GM23338 (cell line): ENCODE measurements at places on chromosomes 4 and X. TPM values are rescaled to one million over a fixed set of nuclear protein-coding genes. Genes with fewer than 3 reads are reported as not detected.
A peak's percentile ranks its signal among the peaks of the same experiment; 100 is the strongest.

DNA sequence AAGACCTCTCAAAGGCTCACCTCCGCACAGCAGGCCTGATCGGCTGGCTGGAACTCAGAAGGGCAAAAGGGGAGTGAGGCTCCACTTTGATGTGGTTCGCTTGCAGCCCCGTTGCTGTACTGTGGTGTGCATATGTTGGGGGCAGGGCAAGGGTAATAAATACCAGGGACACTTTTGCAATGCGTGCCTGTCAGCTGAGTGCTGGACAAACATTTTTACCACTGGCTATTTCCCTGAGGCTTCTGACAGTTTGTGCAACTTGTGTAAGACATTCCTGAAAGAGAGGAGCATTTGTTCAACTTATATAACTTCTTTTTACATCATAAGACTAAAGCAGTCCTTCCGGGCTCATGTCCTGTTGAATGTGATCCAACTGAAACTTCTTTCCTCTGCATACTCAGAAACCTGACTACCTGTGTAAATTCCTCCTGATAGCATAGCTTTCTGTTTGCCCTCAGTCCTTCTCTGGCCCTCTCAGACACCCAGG is 82.3 kb downstream of the SPRY1 start:
- no peaks in the 10 kb centered on the region for H3K36me3 ChIP-seq
- H3K4me1 ChIP-seq: peaks cover 17% of the 10 kb centered on the region
- H3K27ac ChIP-seq: no peak overlapping the region
- no peak for DNase-seq

DNA sequence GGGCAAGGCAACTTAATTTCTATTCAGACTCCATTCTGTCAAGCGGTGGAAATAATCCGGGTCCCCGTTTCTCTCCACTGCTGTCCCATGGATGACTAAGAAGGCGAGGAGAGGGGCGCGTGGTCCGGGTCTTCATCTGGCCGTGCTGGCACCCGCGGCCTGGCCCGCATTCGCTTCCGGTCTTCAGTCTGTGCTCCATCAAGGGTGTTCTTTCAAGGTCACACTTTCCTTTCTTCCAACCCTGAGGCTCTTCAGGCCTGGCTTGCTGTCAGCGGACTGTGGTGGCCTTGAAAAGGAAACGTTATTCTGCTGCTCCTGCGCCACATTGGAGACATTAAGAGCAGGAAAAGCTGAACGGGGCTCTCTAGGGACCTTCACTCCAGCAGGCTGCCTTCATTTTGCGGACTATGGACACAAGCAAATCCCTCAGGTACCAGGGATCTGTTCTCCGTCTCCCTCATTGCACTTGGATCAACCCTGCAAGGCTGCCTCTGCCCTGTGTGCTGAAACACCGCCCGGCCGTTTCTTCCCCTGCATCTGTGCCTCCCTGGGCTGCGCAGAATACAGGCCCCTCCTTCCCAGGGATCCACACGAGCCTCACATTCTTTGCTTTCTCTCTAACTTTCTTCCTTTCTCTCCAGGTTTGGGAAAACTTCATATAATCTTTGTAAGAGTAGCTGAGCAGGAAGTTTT is 5.7 kb upstream of the SLC25A4 start:
- peak; percentile 24 for DNase-seq
- H3K36me3 ChIP-seq: no peaks in the 10 kb centered on the region
- no peak overlapping the region for H3K27ac ChIP-seq
- peaks cover 8% of the 10 kb centered on the region for H3K4me1 ChIP-seq

DNA sequence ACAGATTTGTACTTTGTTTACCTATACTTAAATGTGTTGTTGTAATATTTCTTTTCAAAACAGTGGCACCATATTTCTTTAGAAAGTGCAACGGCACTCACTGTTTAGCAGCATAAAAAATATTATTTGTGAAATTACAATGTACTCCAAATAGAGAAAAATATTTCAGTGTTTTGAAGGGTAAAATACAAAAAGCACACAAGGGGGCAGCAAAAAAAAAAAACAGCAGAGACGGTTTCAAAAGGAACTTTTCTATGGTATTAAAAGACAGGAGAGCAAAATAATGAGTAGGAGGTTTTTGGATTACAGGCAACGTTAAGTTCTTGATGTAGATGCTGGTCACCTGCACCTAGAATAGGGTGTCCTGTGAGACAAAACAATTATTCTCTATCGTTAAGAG is 2.0 kb downstream of the NUDT11 start:
- peak overlapping the region; percentile 65 for H3K4me3 ChIP-seq
- DNase-seq: no peak
- no peak overlapping the region for H3K27ac ChIP-seq
- peaks cover 13% of the 10 kb centered on the region; the same call in 1 of the 2 replicates for H3K4me1 ChIP-seq
- H3K36me3 ChIP-seq: no peaks in the 10 kb centered on the region

GRCh38 chr4:83961575-83961974 is 425.7 kb downstream of the GPAT3 start:
- H3K36me3 ChIP-seq: peaks cover 16% of the 10 kb centered on the region
- no peak overlapping the region for H3K27ac ChIP-seq
- H3K27me3 ChIP-seq: no peaks in the 10 kb centered on the region
- H3K4me1 ChIP-seq: no peaks in the 10 kb centered on the region
- H3K4me3 ChIP-seq: no peak overlapping the region

DNA sequence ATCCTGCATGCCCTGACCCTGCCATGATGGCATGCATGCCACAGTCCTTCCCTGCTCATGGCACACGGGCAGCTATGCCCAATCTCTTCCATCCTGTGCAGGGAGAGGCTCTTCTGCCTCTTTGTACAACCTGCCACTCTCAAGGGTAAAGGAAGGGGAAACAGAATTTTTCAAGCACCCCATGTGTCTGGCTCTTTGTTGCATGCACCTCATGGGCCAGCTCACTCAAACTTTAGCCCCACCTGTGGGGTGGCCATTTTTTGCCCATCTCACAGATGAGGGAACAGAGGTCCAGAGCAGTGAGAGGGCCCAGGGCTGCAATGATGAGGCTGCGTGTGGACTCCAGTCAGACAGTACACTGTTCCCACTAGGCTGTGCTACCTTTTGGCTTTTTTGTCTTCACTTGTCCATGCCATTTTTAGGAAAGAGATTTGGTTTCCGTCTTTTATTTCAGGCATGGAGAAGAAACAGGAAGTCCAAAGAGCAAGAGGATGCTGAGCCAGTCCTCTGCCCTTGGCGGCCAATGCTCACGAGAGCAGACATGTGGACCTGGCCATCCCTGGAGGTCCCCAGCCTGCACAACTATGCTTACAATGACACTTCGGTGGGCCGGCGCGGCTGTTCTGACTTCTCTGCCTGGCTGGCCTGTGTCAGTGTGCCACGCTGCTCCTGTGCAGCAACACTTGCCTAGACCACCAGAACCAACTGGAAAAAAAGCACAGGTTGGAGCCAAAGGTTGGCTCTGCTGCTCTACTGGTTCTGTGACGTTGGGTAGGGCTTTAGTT is 45.6 kb downstream of the NSG1 start:
- no peak overlapping the region for H3K27ac ChIP-seq
- DNase-seq: no peak
- H3K27me3 ChIP-seq: no peaks in the 10 kb centered on the region

DNA sequence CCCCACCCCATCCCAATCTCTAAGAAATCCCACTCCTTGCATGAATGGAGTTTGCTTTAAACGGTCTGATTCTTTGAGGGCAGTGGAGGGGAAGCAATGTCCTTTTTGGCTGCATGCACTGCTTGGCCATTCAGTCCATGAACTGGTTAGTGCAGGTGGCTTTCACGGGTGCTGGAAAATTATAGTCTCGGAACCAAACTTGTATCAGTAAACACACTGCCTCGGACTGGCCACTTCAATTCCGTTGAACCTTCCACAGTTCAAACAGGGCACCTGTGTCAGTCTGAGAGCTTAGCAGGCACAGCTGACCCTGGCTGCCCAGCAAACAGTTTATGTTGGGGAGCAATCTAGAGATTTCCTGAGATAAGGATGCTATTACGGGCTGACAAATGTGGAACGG is 255.6 kb downstream of the DHX15 start:
- H3K27me3 ChIP-seq: no peaks in the 10 kb centered on the region
- peaks cover 45% of the 10 kb centered on the region for H3K4me1 ChIP-seq
- peak overlapping the region; percentile 65 for H3K4me3 ChIP-seq
- no peak for DNase-seq
- H3K27ac ChIP-seq: 0 out of 2 replicates have a peak overlapping the region, but pooled peaks have one; percentile 4

DNA sequence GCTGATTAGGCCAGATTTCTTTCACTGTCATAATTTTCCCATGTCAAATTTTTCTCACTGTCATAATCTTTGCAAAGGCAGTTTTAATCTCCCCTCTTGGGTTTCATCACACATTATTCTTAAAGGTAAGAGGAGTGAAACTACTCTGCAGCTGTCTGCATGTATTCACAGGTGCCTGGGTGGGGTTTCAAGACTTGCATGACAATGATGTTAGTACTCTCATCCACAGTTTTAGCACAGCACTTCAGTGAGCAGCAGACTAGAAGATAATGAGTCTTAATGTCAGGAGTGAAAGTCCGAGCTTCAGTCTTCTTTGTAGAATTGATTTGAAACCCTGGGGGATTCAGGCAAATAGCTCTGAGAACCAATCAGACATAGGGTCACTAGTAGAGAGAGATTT is 182.5 kb upstream of the GALNT7 start:
- no peaks in the 10 kb centered on the region for H3K36me3 ChIP-seq
- H3K4me3 ChIP-seq: 0 out of 2 replicates have a peak overlapping the region, but pooled peaks have one; percentile 7
- peak overlapping the region; percentile 32; the same call in 1 of the 2 replicates for H3K27ac ChIP-seq
- H3K4me1 ChIP-seq: peaks cover 27% of the 10 kb centered on the region
- H3K27me3 ChIP-seq: no peaks in the 10 kb centered on the region

DNA sequence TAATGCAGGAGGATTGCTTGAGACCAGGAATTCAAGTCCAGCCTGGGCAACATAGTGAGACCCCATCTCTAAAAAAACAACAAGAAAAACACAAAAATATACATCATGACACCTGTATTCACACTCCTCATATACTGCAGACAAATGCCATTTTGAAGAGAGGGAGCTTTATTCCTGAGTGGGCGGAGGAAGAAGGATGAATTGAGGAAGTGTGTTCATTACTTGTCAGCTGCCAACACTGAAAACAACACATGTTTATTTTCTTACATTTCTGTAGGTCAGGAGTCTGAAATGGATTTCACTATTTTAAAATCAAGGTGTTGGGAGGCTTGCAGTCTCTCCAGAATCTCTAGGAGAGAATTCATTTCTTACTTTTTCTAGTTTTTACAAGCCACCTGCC is 47.2 kb upstream of the CD99 start:
- H3K27ac ChIP-seq: no peak overlapping the region
- peaks cover 5% of the 10 kb centered on the region; the same call in 1 of the 2 replicates for H3K36me3 ChIP-seq
- H3K4me1 ChIP-seq: no peaks in the 10 kb centered on the region
- DNase-seq: no peak
- no peaks in the 10 kb centered on the region for H3K27me3 ChIP-seq

DNA sequence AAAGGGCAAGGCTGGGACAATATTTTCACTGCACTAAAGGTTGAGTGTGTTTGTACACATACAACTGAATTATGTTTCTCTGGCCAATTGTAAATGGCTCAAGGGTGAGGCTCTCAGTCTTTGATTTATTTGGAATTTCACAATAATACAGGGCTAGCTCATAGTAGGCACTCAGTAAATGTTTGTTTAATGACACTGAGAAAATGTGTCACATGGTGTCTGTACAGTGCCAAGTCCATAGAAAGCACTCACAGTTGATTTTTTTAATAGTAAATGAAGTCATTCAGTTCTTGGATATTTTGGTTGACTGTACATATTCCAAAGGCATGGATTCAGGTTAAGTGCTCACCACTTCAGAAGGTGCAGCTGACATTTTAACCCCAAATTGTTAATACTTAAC is 176.4 kb downstream of the IL1RAPL2 start:
- H3K4me3 ChIP-seq: no peak overlapping the region
- peaks cover 7% of the 10 kb centered on the region; the same call in 1 of the 2 replicates for H3K4me1 ChIP-seq
- H3K36me3 ChIP-seq: no peaks in the 10 kb centered on the region
- no peak overlapping the region for H3K27ac ChIP-seq

GRCh38 chrX:12672367-12673106 is 118.7 kb upstream of the PRPS2 start:
- no peak overlapping the region for H3K4me3 ChIP-seq
- no peaks in the 10 kb centered on the region for H3K27me3 ChIP-seq
- no peak for DNase-seq
- no peak overlapping the region for H3K27ac ChIP-seq

DNA sequence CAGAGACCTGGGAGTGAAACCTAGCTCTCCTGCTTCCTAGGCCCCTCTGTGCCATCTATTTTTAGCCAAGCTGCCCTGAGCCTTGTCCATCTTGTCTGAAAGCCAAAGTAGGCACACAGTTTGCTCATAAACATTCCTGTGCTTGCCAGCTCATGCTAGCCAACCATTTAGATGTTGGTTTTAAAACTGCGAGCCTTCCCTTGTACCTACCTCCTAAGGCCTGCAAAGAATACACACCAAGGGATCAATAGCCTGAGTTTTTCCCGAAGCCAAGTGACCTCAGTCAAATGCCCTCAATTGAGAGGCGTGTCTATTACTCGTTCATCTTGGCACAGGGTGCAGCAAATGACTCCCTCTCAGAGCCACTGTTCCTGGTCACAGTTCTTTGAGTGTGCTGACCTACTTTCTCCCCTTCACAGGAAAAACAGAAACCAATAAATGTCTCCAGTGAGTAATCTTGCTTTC is 48.5 kb downstream of the ZCCHC12 start:
- no peak overlapping the region for H3K27ac ChIP-seq
- no peaks in the 10 kb centered on the region for H3K27me3 ChIP-seq

GRCh38 chr4:98617358-98618047 is 40.9 kb downstream of the TSPAN5 start:
- no peaks in the 10 kb centered on the region for H3K36me3 ChIP-seq
- DNase-seq: no peak
- H3K4me3 ChIP-seq: no peak overlapping the region
- H3K27me3 ChIP-seq: no peaks in the 10 kb centered on the region
- H3K27ac ChIP-seq: no peak overlapping the region

DNA sequence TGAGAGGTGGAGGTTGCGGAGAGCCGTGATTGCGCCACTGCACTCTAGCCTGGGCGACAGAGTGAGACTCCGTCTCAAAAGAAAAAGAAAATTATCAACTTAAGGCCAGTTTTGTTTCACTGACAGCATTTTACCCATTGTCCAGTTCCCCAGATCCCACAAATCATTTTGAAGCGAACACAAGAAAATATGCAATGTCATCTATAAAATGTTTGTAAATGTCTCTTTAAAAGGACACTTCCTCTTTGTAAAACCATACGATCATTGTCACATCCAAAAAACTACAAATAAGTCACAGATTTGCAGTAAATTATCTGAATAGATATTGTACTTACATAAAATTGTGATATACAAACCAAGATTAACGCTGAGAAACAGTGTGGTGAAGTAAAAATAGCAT is 147.6 kb downstream of the ATRX start:
- H3K27ac ChIP-seq: no peak overlapping the region
- H3K4me1 ChIP-seq: no peaks in the 10 kb centered on the region
- no peak overlapping the region for H3K4me3 ChIP-seq
- H3K36me3 ChIP-seq: no peaks in the 10 kb centered on the region

Gene RGN
- total RNA-seq: 0.47 and 6.7 TPM in 2 replicates

Gene RAB40A
- total RNA-seq: not detected in 2 replicates

Gene KLF8
- 8.7 and 11.5 TPM in 2 replicates for total RNA-seq

Gene CENPE
- 25.2 and 42.2 TPM in 2 replicates for total RNA-seq

Gene SRPX2
- total RNA-seq: not detected in 2 replicates

Gene SLC9B2
- 3.2 and 13.0 TPM in 2 replicates for total RNA-seq

Gene ZAR1
- 0.78 and 1.6 TPM in 2 replicates for total RNA-seq

Gene GPM6B
- total RNA-seq: 92.2 and 95.4 TPM in 2 replicates

Gene LEF1
- 0.23 and 0.73 TPM in 2 replicates for total RNA-seq
